Kidney (tissue), 22 donors: ENCODE measurements at places on chromosomes 16 and 17. TPM values are rescaled to one million over a fixed set of nuclear protein-coding genes. Genes with fewer than 3 reads are reported as not detected.

DNA sequence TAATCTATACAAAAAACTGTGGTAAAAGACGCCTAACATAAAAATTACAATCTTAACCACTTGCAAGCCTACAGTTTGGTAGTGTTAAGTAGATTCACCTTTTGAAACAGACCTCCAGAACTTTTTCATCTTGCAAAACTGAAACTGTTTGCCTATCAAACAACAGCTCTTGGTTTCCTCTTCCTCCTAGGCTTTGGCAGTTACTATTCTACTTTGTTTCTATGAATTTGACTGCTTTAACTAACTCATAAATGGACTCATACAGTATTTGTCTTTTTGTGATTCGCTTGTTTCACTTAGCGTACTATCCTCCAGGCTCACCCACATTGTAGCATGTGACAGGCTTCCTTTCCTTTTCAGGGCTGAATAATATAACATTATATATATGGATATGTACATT is 97.0 kb downstream of the PRKCA start:
- no peak overlapping the region for H3K4me3 ChIP-seq
- no peak for DNase-seq
- H3K36me3 ChIP-seq, result no peaks in the 10 kb centered on the region

Gene NME1
- 112 TPM for polyA plus RNA-seq

Gene MAF
- 47.1 TPM for polyA plus RNA-seq

Gene TBX2
- polyA plus RNA-seq, result 122 TPM
